ENCODE measurements at places on chromosomes 3 and 15.
A peak's percentile ranks its signal among the peaks of the same experiment; 100 is the strongest.

DNA sequence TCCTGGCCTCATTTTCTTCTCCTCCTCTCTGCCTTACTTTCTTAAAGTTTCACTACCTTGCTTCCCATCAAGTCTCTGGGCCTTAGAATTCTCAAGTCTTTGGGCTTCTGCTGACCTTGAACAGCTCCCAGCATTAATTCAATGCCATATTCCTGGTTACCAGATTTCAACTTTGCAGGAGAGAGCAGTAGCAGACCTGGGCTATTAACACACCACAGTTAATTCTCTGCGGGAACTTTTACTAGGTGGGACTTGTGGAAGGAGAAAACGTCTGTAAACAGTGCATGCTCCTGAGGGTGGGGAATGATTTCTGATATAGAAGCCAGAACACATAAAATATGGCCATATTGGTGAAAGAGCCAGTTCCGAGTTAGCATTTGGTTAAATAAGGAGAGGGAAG lies 214.6 kb downstream of the MEIS2 start:
- DNase-seq = no peak

DNA sequence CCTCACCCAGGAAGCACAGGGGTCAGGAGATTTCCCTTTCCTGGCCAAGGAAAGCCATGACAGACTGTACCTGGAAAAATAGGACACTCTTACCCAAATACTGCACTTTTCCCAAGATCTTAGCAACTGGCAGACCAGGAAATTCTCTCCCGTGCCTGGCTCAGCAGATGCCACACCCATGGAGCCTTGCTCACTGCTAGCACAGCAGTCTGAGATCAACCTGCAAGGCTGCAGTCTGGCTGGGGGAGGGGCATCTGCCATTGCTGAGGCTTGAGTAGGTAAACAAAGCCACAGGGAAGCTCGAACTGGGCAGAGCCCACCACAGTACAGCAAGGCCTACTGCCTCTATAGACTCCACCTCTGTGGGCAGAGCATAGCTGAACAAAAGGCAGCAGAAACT lies 567.3 kb upstream of the LMCD1 start:
- DNase-seq = no peak

DNA sequence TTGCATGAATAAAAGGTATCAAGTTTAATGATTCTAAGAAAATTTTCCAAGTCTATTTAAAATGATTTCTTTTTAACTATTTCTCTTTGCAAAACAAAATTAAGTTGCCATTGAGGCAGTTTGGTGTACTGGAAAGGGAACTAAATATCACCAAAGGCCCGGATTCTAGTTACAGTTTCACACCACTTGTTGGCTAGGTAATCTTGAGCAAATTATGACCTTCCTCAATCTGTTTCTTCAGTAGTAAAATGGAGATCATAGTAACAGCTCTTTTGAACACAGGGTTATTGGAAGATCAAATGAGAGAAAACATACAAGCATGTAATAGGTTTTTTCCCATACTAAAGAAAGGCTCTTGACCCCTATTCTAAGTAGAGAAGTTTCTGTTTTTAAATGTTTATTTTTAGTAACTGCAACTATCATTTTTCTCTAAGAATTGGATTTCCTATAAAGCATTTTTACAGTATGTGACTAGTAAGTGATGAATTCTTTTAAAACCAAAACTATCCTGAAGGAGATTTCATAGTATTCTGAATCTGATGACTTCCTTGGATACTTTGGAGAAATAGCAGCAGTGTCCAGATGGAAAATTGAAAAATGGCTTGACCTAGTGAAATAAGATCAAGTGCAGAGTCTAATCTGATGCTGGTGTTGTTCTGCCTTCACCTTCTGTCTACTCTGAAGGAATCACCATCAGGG lies 15.7 kb downstream of the SCAANT1 start:
- no peak for DNase-seq

DNA sequence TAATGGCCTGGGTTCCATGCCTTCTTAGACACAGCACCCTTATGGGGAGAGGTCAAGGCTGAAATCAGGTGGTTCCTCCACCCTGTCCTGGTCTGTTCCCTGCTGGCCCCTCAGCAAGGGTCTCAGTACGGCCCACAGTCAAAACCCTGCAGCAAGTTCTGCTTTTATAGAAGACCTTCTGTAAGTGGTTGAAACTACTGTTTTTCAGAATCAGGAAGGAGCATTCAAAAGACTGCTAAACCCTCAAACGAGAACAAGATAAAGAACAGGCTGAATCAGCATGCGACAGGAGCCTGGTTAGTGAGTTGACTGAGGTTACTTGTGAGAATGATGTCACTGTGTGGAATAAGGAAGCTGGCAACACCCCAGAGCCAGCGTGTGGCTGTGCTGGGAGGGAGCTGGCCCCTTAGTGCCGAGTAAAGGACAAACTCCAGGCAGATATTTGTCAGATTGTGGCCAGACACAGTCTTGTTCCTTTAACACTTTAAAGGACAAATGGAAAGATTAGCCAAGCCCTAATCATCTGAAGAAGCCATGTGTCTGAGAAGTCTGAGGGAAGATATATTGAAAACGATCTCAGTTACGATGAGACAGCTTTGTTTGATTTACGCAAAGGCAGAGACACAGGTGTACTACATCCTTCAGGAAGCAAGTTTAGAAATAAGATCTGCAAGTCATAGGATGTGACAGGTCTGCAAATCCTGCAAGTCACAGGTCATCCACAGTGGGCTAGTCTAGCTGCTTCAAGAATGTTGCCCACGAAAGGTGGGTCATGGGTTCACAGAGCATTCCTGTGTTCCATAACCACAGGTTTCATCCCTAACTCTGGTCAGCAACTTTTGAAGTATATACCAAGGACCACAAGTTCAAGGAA lies 54.0 kb downstream of the B3GNT5 start:
- peak; percentile 58 for DNase-seq

DNA sequence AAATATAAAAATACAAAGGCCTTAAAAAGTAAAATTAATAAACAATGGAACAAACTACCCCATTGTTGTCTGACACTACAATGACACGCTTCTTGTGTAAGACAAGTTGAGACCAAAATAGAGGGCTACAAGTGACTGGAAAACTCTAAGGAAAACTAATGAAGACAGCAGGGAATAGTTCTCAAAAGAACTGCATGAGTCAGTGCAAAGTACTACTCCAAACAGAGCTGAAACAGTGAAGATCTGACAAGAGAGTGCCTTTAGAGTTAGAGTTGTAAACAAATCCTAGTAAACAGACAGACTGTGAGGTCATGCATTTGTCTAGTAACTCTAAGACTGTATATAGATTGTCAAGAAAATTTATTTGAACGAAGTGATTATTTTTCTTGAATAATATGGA lies 233.9 kb downstream of the BBX start:
- DNase-seq = no peak

DNA sequence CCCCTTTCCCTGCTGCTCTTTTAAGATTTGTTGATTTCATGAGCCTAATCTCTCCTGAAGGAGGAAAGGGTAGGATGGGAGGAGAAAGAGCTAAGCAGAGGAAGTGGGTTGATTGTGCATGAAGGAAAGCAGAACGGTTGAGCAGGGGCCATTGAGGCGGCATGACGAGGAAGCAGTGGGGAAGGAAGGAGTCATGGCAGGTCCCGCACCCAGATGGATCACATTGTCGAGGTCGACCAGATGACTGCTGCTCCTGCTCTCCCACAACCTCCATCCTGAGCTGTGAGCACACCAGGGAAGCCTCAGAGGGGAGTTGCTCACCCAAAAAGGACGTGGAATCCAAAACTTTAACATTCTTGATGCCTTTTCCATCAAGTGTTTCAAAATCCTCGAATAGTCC lies 42.8 kb downstream of the ABTB1 start:
- no peak for DNase-seq

DNA sequence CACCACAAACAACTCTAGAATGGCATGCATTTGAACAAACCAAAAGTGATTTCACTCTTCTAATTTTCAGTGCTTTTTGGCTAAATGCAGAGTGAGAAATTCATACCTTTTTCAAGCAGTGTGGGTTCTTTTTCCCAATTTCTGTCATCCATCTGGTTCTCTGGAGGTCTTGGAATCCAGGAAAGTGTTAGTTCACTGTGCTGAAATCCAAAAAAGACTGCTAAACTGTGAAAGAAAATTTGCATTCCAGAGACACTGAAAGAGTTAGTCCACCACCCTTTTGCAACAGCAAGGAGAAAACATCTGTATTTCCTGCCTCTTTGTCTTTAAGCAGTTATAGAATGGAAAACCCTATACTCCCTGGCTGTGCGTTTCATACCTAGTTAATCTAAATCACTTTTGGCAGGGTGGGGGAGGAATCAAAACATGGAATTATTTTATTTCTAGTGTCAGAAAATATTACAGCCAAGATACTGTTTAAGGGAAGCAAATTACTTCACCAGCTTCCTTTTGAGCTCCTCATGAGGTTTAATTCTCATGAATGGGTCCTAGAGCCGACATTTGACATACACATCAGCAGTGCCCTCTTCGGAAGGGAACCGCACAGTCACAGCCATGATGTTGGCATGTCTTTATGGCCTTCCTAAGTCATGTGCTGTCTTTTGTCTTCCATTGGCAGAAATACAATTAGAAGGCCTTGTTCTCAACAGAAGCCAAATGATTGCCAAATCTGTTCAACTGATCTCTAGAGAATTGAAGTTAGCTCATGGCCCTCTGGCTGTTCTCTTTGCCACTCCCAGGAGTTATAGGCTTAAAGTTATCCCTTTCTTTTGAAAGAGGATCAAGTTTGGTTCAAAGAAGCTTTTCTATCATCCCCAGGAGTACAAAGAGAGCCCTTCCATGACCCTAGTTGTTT lies 317.7 kb upstream of the TPRG1 start:
- no peak for DNase-seq

GRCh38 chr3:11705049-11705448 lies 61.3 kb upstream of the VGLL4 start:
- DNase-seq = no peak

- DNase-seq = no peak
Measured at GRCh38 chr3:64554096-64554920, 133.5 kb downstream of the ADAMTS9 start.

GRCh38 chr3:10192953-10193691 lies 28.4 kb downstream of the IRAK2 start:
- peak; percentile 82 for DNase-seq

DNA sequence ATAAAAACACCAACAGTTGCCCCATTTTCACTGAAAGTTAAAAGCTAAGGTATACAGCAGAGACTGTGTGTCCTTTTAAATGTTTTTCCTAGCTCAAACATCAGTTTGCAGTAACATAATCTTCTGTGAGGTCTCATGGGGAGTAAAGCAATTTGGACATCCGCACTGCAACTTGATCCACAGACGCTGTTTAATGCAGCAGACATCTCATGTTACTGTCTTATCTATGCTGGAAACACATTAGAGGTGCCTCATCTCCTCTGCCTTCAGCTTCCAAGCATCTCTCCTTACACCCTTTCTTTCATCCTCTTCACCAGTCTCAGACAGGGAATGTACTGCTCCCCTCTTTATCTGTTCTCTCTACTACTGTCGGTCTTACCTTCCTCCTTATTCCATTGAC lies 53.7 kb upstream of the ATP11B start:
- DNase-seq = no peak

GRCh38 chr3:40088527-40089170 lies 220.9 kb upstream of the EIF1B start:
- no peak for DNase-seq

GRCh38 chr3:101888653-101889052 lies 39.3 kb downstream of the NFKBIZ start:
- no peak for DNase-seq

GRCh38 chr3:125357032-125357658 lies 18.0 kb downstream of the ZNF148 start:
- peak; percentile 25 for DNase-seq

DNA sequence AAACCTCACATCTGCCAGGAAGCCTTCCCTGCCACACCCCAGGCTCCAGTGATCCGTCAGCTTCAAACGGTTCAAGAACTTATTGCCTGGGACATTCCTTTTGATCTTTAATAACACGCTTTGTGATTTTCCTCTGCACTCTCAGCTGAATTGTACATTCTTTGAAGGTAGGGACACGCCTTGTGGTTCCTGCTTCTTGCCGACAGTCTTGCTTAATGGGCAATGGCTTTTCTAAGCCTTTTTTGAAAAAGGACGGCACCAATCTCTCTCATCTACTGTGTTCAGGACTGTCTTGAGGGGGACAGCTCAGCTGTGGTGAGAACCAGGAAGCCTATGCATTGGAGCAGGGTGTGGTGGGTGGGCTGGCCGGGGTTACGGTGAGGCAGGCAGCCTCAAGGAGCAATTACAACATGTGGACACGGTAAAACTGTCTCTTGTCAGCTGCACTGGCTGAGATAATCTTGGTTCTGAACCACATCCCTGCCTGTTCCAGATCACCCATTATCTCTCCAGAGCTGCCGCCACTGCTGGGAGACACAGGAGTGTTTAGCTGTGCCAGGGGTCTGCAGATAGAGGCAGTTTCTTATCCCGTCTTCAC lies 46.0 kb upstream of the GLCE start:
- no peak for DNase-seq

DNA sequence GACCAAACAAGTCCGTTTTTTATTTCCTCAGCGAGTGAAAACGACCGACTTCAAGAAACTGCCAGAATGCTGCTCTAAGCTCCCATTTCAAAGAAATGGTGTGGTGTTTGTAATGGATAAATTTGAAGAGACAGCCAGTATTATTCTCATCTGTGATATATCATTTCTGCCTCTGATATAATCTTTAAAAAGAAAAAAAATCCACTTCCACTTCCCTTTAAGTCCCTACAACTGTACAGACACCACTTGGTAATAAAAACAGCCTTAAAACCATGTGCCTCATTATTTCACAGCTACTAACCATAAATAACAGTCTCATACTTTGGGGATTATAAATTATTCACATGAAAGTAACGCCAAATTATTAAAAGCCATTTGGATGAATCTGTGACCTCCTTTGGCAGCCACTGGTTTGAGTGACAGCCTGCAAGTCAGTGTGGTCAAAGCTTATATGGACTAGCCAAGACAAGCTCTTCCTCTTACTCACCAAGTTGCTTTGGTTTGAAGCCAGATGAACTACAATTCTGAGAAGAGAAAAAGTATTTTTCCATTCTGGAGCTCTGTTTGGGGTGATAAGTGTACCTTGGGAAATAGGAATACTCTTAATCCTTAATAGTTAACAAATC lies 168.0 kb downstream of the SHOX2 start:
- DNase-seq = no peak

DNA sequence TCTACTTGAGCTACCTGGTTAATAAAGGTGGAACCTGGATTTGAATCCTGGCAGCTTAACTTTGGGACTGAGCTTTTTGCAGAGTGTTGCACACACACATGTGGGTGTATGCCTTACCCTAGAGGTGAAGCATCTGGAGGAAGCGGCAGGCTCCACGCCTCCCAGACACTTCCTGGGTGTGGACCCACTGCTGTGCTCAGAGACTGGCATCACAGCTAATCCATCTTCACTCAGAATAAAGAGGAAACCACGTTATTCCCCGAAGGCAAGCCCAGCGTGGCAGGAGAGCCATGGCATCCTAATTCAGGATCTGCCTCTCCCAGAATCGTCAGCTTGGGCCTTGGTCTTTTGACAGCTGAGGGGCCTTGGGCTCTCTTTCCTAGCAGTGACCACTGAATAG lies 25.5 kb downstream of the CCDC13 start:
- no peak for DNase-seq

Measured in activated CD4-positive, alpha-beta T cell treated with anti-CD3 and anti-CD28 coated beads, Interleukin-2, Interleukin-4, amounts not matched to agents 100 ng/mL and 50 ng/mL, durations not matched to agents 16 hours and 8 hours (primary cell).